Activated CD8-positive, alpha-beta memory T cell treated with anti-CD3 and anti-CD28 coated beads for 1 hour (primary cell): ENCODE measurements at places on chromosomes 11 and 22.

- DNase-seq, result no peak
Measured at GRCh38 chr11:23453522-23453921, 593.2 kb upstream of the CCDC179 start.

GRCh38 chr11:72598906-72599305 is 75.3 kb downstream of the PDE2A start:
- no peak for DNase-seq

GRCh38 chr11:108221371-108221770 is 1.1 kb downstream of the NPAT start:
- no peak for DNase-seq

DNA sequence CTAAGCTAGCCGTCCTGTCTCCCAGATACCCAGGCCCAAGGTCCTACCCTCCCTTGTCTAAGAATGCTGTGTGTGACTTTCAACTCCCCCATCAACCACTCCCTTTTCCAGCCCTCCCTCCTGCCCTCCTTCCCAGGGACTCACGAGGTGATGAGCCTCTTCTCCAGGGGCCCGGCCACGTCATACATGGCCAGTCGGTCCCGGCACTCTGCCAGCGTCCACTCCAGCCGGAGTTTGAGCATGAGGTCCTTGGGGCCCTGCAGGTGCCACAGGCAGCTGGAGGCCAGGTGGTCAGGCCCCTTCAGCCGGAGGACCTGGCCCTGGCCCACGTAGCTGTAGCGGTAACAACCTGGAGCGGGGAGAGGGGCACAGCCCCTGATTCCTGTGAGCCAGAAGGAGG is 20.1 kb downstream of the TMPRSS6 start:
- DNase-seq, result no peak

GRCh38 chr22:39545386-39546365 is 13.1 kb upstream of the RPS19BP1 start:
- DNase-seq, result peak; percentile 64

DNA sequence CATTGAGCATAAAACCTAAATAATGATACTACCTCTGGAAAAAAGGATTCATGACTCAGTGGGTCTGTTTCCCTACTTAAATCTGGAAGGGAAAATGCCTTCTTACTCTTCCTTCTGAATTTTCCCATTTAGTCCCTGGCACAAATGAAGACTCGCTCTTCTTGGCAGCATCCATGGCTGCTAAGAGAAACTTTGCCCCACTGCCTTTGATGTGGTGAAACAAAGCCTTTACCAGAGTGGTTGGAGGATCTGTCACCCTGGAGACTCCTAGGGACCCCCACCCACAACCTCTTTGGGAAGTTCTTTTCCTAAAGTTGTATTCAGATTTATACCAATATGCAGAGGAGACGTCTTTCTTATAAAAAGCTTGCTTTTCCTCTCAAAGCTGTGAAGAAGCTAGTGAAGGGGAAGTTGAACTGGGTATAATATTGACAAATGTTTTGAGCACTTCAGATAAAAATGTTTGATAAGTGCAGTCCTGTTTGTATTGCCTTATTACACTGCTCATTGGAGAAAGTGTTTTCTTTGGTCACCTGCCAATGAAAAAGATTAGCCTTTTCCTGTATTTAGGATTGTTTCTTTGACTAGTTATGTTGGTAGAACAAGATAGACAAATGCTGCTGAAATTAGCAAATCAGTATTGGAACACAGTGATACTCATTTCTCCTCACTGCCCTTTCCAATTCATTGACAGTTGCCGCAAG is 77.3 kb downstream of the ARFGAP2 start:
- no peak for DNase-seq
